Fibroblast of skin of left biceps (primary cell): ENCODE measurements at places on chromosomes 3 and 15.

GRCh38 chr3:125150525-125151441 is 61.8 kb downstream of the SLC12A8 start:
- DNase-seq, result no peak

DNA sequence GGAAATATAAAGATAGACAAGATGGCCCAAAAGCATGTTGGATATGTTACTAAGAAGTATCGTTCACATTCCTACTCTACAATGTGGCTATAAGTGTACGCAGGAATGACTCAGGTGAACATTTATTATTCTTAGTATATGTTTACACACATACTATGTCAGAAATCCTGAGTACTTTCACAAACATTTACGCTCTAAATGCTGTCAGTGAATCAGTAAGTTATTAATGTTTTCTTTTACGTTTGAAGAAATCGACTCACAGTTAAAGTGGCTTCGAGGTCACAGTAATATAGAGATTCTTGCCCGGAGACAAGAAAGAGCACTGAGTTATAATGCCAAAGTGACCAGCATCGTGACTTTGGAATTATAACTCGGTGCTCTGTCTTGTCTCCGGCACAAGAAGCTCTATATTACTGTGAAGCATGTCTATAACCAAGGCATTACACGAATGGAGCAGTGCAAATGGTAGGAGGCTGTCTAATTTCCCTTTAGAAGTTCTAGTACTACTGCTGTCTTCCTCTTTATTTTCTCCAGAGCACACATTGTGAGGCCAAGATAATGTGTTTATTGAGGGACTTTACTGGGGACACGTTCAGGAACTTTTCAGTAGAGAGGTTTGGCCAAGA is 61.8 kb upstream of the P3H2 start:
- no peak for DNase-seq

GRCh38 chr3:160968761-160969160 is 136.4 kb downstream of the B3GALNT1 start:
- no peak for DNase-seq

DNA sequence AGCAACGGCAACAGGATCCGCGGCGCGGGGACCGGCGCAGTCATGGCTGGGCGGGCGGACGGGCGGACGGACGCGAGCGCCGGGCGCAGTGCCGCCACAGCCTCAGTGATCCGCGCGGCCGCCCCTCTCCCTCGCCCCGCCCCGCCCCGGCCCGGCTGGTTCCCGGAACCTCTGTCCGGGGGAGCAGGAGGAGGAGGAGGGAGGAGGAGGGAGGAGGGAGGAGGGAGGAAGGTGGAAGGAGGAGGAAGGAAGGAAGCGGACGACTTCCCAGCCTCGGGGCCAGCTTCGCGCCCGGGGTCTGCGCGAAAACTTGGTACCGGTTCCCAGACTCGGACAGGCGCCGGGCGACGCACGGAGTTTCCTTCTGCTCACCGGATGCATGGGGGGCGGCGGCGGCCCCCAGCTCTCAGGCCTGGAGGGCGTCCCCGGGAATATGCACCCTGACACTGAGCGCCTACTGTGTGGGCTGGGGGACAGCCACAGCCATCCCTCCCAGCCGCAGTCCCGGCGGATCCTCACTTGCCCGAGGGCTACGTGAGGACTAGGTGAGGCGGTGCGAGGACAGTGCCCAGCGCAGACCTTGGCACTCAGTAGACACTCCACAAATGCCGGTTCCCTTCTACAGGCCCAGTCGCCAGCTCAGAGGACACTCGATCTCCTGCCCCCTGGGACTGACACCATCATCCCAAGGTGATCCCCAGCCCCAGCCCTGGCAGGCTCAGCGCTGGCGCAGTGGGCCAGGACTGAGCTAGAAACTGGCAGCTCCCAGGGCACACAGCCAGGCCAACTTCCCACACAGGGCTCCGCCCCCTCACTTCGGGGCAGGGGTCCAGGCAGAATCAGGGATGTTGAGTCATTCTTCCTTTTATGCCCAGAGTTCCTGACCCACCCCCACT is at the start of gene SHISA5:
Gene SHISA5, minus strand, starts transcription at position 124 of the 896 bp plus-strand sequence. Its CDS starts 80 bp downstream, at position 44.
- DNase-seq, result peak; percentile 41

DNA sequence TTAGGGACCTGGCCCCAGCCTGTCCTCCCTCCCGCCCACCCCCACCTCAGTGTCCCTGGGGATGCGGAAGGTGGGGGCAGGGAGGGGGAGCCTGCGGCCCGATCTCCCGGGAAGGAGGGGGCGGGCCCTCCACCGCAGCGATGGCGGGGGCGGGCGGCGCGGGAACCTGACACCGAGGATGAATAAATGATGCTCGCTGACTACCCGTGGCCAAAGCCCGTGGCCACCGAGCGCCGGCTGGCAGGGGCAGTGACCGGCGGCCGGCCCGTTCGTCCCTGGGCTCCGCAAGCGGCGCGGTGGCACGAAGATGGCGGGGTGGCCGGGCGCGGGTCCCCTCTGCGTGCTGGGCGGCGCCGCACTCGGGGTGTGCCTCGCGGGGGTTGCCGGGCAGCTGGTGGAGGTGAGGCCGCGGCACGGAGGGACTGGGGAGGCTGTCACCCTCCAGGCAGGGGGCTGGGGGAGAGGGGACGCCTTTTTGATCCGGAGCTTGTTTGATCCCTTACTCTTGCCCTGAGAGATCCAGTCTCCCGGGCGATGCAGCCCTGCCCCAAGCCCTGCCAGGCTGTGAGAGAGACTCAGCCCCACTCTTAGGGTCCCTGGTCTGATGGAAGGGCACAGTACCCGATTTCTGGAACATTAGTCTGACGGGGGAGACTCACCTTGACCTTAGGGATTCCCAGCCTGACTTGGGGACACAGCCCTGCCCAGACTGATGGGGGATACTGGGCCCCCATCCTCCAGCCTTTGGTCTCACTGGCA is at the start of gene TMIE:
Gene TMIE, plus strand, starts transcription at position 212 of the 759 bp plus-strand sequence. Its CDS starts 96 bp downstream, at position 308.
- DNase-seq, result no peak

DNA sequence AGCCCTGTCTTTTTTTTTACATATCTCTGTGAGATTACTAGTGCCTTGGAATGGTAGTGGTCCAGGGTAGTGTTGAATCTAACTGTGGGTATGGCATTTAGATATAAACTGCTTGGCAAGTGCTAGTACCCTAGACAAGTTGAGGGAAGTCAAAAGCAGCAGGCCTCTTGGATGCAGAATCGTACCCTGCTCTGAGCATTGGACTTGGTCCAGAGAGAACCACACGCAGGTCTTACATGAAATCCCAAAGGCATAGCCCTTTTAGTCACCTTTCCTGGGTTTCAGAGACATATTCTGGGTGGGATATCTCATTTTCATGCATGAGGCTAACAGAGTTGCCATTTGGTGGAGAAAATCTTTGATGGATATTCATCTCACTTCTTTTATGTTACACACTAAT is 641.4 kb downstream of the PDCD6IP start:
- DNase-seq, result no peak

DNA sequence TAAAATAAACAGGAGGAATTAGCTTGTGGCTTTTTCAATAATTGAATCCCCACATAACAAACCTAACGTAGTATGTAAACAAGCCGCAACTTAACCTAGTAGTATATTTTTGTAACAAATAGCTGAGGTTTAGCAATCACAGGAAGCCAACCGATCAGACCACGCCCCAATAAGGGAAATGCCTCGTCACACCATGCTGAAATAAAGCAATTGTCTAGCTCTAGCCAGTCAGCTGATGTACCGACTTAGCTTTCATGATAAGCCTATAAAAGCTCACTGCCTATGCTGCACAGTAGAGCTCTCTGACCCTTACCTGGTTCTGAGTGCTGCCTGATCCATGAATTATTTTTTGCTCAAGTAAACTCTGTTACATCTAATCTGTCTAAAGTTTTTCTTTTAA is 208.9 kb downstream of the ROBO1 start:
- no peak for DNase-seq

- DNase-seq, result no peak
Measured at GRCh38 chr3:37477711-37478487, 303.5 kb upstream of the LRRFIP2 start.

DNA sequence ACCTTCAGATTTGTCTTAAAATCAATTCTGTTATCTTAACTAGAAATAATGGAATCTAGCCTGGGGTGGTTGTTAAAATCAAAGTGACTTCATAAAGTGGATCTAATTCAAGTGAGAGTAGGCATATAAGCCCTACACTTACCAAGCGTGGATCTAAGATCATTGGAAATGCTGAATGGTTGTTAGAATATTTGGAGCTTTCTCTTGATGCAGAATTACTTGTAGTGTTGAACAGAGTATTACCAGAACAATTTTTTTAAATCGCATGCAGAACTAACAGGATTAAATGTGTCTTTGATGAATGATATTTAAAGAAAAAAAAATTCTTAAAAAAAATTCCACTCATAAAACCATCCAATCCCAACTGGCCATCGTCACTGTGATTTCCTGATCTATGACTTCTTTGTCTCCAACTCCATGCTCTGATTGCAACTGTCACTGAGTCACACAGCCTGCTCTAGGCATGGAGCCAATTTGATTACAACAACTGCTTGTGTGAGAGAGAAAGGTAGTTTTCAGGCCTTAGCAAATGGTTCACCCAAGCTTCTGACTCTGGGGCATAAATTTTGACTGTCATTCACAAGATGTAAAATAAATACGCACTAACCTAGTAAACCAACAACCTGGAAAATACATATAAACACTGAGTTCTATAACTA is 25.9 kb upstream of the SPRED1 start:
- DNase-seq, result peak; percentile 51

GRCh38 chr3:48432411-48433371 is 2.8 kb upstream of the PLXNB1 start:
- DNase-seq, result no peak

DNA sequence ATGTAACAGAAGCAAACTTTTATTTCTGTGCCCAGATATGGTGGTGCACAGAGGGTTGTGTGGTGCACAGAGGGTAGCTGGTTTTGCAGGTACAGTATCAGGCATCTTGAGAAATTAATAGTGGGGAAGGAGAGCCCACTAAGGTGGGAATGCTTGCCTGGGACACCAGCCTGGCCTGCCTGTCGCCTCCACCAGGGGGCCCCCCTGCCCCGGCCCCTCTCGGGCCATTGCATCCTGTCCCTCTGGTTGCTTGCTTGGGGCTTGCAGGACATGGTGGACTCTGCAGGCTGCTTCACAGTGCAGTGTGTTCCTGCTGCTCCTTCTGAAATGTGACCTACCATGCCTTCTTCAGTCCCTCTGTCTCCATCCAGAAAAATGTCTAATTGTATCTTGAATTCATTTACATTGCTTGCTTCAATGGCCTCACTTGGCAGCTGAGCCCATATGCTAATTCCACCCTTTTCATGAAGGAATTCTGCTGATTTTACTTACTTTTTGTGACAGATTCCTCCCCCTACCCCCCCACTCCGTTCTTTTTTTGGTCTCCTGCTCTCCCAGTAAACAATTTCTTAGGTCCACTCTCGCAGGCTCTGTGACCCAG is 73.6 kb downstream of the EEFSEC start:
- DNase-seq, result no peak

DNA sequence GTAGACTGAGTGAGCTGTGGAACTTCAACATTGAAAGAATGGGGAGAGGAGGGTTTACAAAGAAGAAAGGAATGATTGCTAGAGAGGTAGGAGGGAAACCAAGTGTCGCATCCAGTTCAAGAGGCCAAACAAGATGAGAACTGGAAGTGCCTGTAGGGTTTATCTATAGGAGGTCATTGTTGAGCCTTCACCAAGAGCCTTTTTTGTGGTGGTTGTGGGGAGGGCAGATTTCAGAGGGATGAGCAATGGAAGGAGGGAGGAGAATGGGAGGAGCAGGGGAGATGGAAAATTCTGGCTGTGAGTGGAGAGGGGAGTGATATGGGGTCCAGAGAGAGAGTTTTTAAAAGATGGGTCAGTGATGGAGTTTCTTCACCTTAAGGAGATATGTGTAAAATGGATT is 8.5 kb downstream of the PDIA5 start:
- DNase-seq, result no peak

GRCh38 chr15:69860921-69861320 is 236.8 kb downstream of the TLE3 start:
- DNase-seq, result no peak

GRCh38 chr15:70265466-70265978 is 167.8 kb upstream of the TLE3 start:
- DNase-seq, result no peak

DNA sequence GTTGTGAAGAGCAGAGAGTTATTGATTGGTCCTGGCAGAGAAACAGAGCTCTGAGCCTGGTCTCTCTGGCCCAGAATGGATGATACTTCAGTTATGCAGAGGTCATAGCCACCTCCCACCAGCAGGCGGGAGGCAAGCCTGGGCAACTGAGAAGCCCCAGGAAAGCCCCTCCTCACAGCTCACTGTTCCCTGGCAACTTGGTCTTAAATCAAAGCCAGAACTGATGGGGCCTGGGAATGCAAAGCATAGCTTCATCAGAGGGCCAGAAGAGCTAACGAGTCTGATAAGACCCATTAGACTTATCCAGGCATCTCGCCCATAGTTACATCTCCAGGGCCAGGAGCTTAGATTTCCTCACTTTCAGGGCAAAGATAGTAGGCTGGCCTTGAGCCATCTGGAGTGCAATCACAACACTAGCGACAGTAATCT is 5.5 kb upstream of the COLQ start:
- no peak for DNase-seq

- no peak for DNase-seq
Measured at GRCh38 chr3:42702066-42702951, at the start of gene HHATL. Gene HHATL, minus strand, starts transcription at chr3:42702798. Its CDS starts 1,972 bp downstream, at chr3:42700826.

DNA sequence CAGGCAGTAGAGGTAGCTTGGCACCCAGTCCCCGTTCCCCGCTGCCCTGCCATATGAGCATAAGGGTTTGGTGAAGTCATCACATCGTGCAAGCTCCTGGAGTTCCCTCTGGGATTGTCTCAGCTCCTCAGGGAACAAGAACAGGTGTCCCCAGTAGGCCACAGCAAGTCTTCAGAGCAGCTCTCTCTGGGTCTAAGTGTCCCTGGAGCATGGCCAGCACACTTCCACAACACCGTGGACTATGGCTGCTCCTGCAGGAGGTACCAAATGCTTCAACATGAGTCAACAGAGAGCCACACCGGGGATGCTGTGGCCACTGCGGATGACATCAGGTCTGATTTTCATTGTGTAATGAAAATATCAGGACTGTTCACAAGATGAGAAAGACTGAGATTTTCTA is 23.1 kb downstream of the ABHD6 start:
- no peak for DNase-seq
